A172 (cell line): ENCODE measurements at places on chromosomes 16 and 17. TPM values are rescaled to one million over a fixed set of nuclear protein-coding genes. Genes with fewer than 3 reads are reported as not detected.

DNA sequence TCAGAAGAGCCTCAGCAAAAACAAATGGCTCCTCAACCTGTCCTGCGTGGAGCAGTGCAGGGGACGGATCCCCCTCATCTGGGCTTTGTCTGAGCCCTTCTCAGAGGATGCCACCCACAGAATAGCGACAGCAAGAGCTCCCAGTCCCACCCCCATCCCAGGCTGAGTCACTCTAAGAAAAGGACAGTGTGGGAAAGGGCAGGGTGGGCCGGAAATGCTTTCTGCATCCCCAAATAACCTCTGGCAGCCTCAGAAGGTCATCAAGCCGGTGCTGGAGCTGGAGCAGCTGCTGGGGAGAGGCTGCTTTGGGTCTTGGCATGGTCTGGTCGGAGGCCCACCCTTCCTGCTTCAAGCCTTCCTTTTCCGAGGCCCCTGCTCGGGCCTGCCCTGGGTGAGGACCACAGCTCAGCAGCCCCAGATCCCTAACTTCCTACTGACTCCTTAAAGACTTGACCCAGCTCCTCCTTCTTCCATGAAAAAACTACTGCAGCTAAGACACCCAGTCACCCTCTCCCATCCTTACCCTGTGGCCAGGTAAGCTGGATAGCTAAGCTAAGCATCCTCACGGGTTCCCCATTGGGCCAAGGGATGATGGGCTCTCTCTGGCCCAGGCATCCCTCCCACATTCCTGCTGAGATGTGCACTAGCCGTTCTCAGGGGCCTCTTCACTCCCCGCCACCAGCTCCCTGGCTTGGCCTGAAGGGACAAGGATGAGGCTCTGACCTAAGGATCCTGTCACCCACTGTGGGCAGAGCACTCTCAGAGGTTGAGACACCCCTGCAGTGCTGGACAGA lies 8.7 kb downstream of the SLC12A4 start:
- DNase-seq = peak; percentile 89

DNA sequence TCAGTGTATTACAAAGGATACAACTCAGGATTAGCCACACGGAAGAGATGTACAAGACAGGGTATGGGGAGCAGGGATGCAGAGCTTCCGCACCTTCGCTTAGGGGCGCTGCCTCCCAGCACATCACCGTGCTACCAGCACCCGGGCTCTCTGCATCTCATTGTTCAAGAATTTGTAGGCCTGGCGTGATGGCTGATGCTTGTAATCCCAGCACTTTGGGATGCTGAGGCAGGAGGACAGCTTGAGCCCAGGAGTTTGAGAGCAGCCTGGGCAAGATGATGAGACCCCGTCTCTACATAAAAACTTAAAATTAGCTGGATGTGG lies 43.2 kb downstream of the RAB11FIP4 start:
- DNase-seq = no peak

DNA sequence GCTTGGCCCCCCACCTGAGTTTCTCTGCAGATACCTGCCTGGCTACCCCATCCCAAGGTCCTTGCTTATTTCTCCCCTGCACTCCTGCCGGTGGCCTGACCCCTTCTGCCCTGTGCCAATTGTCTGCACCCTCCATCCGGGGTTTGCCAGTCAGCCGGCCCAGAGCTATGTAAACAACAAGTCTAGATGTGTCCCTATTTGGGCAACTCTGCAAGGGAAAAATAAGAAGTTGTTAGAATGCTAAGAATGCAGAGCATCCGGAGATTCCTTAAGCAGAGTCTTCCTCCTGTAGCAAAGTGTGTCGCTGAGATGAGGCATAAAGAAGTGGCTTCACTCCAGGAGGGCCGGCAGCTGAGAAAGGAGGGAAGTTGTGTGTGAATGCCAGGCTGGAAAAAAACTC lies 46.6 kb downstream of the RGS9 start:
- DNase-seq = peak; percentile 95

Gene OR2C1
- not detected in 2 replicates for total RNA-seq

Gene PRR35
- not detected in 2 replicates for total RNA-seq

GRCh38 chr16:64621616-64622015 lies 500.2 kb downstream of the CDH11 start:
- no peak for DNase-seq

Gene G6PC1
- not detected in 2 replicates for total RNA-seq

- DNase-seq = no peak
These were observed 39.6 kb upstream of the GINS3 start for GRCh38 chr16:58352690-58353089.

DNA sequence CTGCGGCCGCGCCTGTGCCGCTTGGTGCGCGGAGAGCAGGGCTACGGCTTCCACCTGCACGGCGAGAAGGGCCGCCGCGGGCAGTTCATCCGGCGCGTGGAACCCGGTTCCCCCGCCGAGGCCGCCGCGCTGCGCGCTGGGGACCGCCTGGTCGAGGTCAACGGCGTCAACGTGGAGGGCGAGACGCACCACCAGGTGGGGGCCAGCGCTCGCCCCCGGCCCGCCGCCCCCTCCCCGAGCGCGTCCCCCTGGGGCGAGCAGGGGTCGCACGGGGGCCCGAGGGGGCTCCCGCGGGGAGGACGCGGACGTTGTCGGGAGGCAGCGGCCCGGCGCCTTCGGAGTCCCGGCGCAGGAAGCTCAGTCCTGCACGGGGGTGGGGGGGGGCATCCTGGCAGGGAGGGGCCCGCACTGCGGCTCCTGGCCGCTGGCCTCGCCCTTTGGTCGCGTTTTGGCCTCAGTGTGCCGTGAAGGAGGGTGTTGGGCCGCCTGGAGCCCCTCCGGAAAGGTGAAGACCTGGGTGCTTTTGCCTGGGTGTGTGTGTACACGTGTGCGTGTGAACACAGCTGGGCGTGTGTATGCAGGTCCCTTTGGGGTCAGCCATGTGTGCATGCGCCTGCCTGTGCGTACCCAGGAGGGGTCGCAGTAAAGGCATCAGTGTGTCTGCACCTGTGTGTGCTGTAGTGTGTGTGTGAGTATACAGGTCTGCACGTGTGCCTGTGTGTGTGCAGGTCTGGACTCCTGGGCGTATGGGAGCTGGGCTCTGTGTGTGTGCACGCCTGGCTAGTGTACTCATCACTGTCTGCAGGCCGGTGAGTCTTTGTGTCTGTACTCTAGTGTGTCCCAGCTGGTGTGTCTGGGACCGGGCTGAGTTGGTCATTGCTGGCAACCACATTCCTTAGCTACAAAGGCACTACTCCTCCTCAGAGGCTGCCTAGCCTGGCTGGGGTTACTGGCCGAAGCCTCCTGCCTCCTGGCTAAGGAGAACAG lies 615 bp downstream of the NHERF2 start:
- no peak for DNase-seq

Gene ZDHHC7
- total RNA-seq = 59.7 and 77.0 TPM in 2 replicates

Gene CES1
- total RNA-seq = not detected in 2 replicates

Gene CMTM4
- 34.8 and 35.0 TPM in 2 replicates for total RNA-seq

DNA sequence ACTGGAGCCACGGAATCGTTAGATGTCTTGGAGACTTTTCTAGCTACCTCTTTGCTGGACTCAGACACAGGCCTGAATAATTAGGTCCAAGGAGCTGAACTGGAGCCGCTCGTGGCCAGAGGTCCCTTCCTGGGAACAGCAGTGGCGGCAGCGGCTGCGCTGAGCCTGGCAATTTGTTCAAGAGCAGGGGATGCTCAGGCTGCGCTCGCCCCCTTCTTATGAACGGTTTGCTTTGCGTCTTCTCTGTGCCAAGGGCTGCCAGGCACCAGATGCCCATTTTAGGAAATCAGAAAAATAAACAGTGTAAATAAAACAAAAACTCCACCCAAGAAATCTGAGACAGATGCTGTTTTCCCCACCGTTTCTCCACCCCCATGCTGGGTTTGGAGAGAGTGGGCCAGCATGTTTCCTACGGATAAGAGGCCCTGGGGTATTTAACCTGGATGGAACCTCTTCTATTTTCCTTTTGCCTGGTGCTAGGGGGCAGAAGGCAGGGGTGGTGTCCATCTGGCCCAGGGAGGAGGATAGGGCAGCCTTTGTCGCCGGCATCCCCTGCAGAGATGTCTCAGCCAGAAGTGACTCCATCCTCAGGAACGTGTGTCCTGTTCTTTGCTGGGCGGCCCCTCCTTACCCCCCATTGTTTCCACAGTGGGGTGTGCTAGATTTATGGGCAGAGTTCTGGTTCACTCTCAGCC lies 163.4 kb downstream of the SEC14L1 start:
- peak; percentile 89 for DNase-seq

GRCh38 chr17:41695134-41695661 lies 6.5 kb downstream of the EIF1 start:
- no peak for DNase-seq

Gene CRK
- 84.2 and 89.2 TPM in 2 replicates for total RNA-seq

GRCh38 chr16:84810518-84811273 lies 9.1 kb upstream of the CRISPLD2 start:
- peak; percentile 85 for DNase-seq

Gene RAB26
- not detected in 2 replicates for total RNA-seq

Gene TP53TG3B
- not detected in 2 replicates for total RNA-seq

Gene AFMID
- 15.6 and 18.4 TPM in 2 replicates for total RNA-seq

- no peak for DNase-seq
These were observed 99.7 kb downstream of the CBLN1 start for GRCh38 chr16:49181791-49182518.

GRCh38 chr17:7676533-7676932 lies 10.8 kb downstream of the TP53 start:
- DNase-seq = no peak

Gene KRTAP9-4
- not detected in 2 replicates for total RNA-seq

Gene RAB37
- total RNA-seq = 0.05 TPM in 1 of 2 replicates, not detected in the other

- no peak for DNase-seq
These were observed 144.7 kb upstream of the HS3ST3A1 start for GRCh38 chr17:13746404-13746803.

DNA sequence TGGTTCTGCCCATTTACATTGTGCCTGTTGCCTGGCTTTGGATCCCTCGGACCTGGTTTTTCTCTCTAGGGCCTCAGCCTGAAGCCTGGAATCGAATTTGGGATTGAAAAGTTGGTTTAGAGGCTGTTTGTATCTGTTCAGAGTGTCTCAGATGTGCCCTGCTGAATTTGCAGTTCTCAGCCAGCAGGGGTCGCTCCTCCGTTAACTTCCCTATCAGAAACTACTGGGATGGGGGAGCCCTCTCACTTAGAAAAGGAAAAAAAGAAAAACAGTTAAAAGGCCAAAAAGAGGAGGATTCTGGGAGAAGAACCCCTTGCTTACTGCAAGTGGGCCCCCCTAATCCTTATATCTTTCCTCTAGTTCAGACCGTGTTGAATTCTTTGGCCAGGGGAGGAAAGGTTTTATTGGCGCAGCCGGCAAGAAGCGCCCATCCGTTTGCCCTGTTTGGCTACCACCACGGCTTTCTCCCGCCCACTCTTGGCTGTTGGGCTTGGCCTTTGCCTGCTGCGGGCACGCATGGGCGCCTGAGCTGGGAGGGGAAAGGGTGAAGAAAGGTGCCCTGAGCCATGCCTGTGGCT lies 8.7 kb downstream of the FZD2 start:
- no peak for DNase-seq

Gene RANBP10
- 3.7 and 8.8 TPM in 2 replicates for total RNA-seq

Gene RGS11
- total RNA-seq = 0.07 TPM in 1 of 2 replicates, not detected in the other

DNA sequence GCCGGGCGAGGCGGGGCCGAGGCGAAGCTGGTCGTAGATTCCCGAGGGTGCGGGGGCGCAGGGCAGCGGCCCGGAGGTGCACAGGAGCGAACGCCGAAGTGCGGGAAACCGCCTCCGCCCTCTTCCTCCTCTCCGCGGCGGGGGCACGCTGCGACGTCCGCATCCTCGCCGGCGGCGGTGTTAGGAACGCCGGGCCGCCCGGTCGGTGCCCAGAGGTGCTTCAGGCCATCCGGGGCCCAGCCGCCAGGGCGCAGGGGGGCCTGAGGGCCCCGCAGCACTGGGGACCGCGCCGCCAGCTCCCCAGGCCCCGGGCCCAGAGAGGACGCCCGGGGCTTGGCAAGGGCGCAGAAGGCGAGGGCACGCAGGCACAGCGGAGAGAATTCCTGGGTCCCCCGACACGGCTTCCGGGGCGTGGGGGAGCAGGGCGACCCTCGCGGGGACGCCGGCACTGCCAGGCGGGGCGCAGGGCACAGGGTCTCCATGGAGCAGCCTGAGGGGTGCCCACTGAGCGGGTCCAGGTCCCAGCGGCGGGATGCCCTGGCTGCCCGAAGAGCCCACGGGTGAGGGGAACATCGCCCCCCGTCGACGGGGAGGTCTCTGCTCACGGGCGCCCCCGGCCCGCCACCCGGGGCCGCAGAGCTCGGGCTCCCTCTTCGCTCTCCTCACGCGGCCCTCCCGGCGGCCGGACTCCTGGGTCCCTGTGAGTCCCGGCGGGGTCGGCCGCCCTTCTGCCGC lies 576 bp downstream of the EPOP start:
- no peak for DNase-seq
